ENCODE measurements at places on chromosomes 11 and 22.

DNA sequence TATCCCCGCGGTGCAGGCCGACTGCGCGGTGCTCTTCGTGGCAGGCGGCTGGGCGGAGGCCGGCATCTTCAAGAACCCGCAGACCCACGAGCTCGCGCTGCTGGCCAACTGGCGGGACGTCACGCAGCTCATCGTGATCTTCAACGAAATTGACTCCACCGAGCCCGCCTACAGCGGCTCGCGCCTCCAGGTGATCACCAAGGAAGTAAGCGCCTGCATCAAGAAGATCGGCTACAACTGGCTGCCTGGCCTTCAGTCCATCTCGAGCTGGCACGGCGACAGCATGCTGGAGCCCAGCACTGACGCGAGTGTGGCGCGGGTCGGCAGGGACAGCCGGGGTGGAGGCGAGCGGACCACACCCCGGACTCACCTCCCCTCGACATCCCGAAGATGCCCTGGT is 53.9 kb upstream of the MTNR1B start:
- H3K27ac ChIP-seq = no peak overlapping the region

DNA sequence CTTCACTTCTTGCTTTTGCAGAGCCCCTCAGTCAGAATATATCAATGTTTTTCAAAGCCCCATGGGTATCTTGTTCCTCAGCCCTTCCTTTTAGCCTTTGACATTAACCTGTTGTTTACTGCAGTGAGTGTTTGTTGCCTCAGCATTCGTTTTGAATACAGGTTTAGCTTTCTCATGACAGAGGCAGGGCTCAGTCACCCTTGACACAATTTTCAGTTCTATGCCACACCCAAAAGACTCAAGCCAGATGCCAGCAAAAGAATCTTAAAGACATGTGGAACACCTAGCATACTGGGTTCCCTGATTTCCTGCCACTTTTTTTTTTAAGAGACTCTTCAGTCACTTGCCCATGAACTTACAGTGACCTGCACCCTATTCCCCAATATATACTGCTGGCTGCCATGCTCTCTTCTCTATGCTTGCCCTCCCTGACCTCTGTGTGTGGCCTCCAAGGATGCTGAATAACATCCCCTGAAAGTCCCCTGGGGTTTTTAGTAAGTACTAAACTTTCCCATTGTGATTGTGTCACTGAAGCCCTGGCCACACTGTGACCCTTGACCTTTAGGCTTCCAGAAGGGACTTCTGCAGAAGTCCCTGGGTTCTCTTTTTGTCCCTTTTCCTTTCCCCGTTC is 1225.5 kb downstream of the TBC1D22A start:
- H3K27me3 ChIP-seq = no peaks in the 10 kb centered on the region
- H3K27ac ChIP-seq = no peak overlapping the region
- no peaks in the 10 kb centered on the region for H3K36me3 ChIP-seq
- H3K4me1 ChIP-seq = no peaks in the 10 kb centered on the region

DNA sequence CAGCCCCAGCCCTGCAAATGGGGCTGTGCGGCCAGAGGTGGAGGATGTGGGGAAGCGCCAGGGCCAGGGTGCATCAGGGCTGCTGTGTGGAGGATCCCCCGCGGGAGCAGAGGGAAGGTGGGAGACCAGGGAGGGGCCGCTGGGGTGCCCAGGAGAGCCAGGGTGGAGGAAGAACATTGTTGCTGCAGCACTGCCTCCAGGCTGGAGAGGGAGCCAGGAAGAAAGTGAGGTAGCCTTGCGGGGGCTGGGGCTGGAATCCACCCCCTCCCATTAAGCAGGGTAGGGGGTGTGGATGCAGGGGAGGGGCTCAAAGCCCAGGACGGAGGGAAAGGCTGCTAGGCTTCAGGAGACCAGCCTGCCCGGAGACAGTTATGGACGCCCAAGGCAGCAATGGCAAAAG is 15.0 kb downstream of the CABP7 start:
- peaks cover 2% of the 10 kb centered on the region for H3K27me3 ChIP-seq
- no peak overlapping the region for H3K4me3 ChIP-seq
- H3K4me1 ChIP-seq = no peaks in the 10 kb centered on the region
- no peaks in the 10 kb centered on the region for H3K36me3 ChIP-seq
- DNase-seq = no peak

DNA sequence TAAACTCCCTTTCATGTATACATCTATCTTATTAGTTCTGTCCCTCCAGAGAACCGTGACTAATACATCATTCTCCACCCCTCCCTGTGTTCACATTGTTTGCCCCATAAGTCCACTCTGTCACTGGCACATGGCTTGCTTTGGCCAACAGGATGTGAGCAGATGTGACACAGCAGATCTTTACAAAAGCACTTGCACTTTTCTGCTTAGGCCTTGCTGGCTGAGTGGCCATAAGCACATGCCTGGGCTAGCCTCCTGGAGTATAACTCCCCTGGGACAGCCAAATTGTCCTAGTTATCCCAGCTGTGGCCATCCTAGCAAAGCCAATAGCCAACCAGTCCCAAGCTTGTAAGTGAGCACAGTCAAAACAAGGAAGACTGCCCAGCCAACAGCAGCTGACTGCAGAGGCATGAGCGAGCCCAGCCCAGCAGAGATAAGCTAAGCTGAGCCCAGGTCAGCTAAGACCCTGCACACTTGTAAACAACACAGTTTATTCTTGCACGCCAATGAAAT is 9.7 kb upstream of the RCN1 start:
- peaks cover 4% of the 10 kb centered on the region for H3K27me3 ChIP-seq
- no peaks in the 10 kb centered on the region for H3K36me3 ChIP-seq
- peaks cover 35% of the 10 kb centered on the region for H3K4me1 ChIP-seq
- H3K27ac ChIP-seq = no peak overlapping the region
- no peak overlapping the region for H3K4me3 ChIP-seq
- DNase-seq = no peak

GRCh38 chr22:17820879-17821439 is 46.7 kb upstream of the BID start:
- peaks cover 3% of the 10 kb centered on the region for H3K27me3 ChIP-seq
- no peak overlapping the region for H3K4me3 ChIP-seq
- H3K4me1 ChIP-seq = no peaks in the 10 kb centered on the region
- DNase-seq = no peak
- no peak overlapping the region for H3K27ac ChIP-seq

- H3K4me1 ChIP-seq = peaks cover 11% of the 10 kb centered on the region
- H3K4me3 ChIP-seq = no peak overlapping the region
Observed at GRCh38 chr22:42116848-42117424, 13.7 kb downstream of the CYP2D6 start.

DNA sequence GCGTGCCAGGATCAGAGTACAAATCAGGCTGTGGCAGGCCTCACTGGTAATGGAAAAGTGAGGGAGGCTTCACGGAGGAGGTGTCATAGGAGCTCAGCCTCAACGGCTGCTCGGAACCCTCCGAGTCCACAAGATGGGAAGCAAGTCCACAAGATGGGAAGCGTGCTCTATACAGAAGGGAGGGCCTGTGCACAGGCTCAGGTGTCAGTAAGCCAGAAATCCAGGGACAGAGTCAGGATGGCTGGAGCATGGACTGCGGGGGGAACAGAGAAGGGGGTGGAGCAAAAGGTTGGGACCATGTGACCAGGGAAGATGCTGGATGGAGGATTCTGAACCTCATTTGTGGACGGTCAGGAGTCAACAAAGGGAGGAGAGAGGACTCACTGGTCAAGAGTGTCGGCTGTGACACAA is 3.4 kb upstream of the DPP3 start:
- H3K27ac ChIP-seq = peak overlapping the region; percentile 57
- peaks cover 8% of the 10 kb centered on the region for H3K36me3 ChIP-seq
- peaks cover 12% of the 10 kb centered on the region for H3K27me3 ChIP-seq
- peaks cover 9% of the 10 kb centered on the region for H3K4me1 ChIP-seq
- peak overlapping the region; percentile 65 for H3K4me3 ChIP-seq

GRCh38 chr11:32448232-32448631 is 12.9 kb upstream of the WT1 start:
- DNase-seq = peak; percentile 23
- H3K36me3 ChIP-seq = no peaks in the 10 kb centered on the region
- peaks cover 1% of the 10 kb centered on the region for H3K27me3 ChIP-seq
- no peak overlapping the region for H3K27ac ChIP-seq

DNA sequence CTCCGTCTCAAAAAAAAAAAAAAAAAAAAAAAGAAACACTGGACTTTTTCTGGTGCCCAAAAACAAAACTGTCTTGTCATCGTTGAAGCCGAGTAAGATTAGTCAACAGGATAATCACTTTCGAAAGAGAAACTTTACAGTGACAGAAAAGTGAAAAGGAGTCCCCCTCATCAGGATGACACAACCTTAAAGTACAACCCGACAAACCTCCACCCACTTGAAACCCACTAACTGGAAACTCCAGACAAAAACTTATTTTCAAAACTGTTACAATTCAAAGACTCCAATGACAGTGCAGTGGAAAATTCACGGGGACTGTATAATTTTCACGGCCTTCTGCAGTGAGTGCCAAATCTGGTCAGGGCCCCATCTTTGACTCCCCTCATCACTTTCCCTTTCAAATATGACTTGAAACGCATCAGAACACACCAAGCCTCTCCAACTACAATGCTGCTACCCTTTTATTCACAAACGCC is 1.3 kb downstream of the DENND5A start:
- peak overlapping the region; percentile 76 for H3K27ac ChIP-seq
- peaks cover 26% of the 10 kb centered on the region for H3K4me1 ChIP-seq
- DNase-seq = no peak

DNA sequence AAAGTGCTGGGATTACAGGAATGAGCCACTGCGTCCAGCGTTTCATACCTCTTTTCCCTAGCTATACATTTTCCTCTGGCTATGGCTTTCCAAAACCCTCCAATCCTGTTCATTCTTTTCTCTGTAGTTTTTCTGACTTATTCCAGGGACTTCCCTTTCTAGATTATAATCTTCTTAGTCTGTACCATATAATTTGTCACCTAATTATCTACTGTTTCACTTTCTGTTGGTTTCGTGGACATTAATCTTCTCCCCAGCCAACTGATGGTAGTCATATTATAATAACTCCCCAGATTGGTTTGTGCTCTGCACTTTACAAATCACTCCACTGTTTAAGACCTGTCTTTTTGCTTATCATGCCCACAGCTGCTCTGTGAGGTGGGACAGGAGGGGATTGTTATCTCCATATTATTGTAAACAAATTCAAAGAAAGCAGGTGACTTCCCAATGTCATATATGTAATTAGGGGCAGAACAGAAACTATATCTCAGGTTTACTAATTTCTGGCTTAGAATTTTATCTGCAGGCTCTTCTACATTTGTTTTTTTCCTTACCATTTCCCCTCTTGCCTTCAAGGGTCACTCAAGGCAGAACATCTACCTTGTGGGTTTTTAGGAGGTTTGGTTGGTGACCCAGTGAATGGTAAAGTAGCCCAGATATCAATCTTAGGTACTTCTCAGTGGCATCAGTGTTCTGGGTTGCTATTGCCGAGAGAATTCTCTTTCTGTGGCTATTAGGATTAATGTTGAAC is 23.9 kb downstream of the STIM1 start:
- H3K36me3 ChIP-seq = no peaks in the 10 kb centered on the region
- no peak for DNase-seq
- peaks cover 3% of the 10 kb centered on the region for H3K27me3 ChIP-seq
- peak overlapping the region; percentile 50 for H3K27ac ChIP-seq
- no peak overlapping the region for H3K4me3 ChIP-seq

GRCh38 chr11:112315861-112316739 is 55.4 kb upstream of the PLET1 start:
- H3K36me3 ChIP-seq = peaks cover 5% of the 10 kb centered on the region
- H3K27ac ChIP-seq = no peak overlapping the region
- H3K27me3 ChIP-seq = peaks cover 2% of the 10 kb centered on the region
- no peak overlapping the region for H3K4me3 ChIP-seq
- no peak for DNase-seq

GRCh38 chr11:11000579-11001283 is 142.9 kb upstream of the ZBED5 start:
- no peak overlapping the region for H3K4me3 ChIP-seq
- H3K27me3 ChIP-seq = peaks cover 3% of the 10 kb centered on the region
- DNase-seq = no peak
- H3K27ac ChIP-seq = no peak overlapping the region

DNA sequence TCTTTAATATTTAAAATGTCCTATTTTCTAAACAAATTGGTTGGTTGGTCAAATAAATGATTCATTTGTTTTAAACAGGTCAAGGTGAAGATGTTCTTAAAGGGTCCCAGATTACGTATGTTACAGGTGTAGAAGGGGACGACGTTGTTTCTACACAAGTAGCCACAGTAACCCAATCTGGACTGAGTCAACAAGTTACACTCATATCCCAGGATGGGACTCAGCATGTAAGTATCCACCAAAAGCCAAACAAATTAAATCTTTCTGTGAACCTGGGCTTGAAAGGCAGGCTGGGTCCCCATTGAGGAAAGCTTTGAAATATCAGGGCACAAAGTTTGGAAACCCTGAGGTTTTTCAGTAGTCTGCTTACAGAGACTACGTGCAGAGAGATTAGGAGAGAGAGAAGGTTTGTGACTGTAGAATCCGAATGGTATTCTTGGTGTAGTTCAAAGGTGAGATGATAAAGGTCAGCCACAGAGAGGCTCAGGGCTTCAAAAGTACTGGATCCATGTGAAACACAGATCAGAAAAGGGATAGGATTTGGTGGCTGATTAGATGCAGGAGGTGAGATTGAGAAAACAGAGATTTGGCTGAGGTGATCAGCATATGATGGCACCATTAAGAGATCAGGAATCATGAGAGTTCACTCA is 51.7 kb downstream of the ZNF143 start:
- H3K27ac ChIP-seq = no peak overlapping the region
- H3K4me3 ChIP-seq = no peak overlapping the region
- no peaks in the 10 kb centered on the region for H3K27me3 ChIP-seq
- DNase-seq = no peak
- peaks cover 32% of the 10 kb centered on the region for H3K36me3 ChIP-seq

- peaks cover 3% of the 10 kb centered on the region for H3K27me3 ChIP-seq
- no peak overlapping the region for H3K4me3 ChIP-seq
- H3K4me1 ChIP-seq = peaks cover 24% of the 10 kb centered on the region
- no peak overlapping the region for H3K27ac ChIP-seq
- no peak for DNase-seq
Observed at GRCh38 chr22:43007519-43008102, 7.3 kb downstream of the PACSIN2 start.

- no peaks in the 10 kb centered on the region for H3K36me3 ChIP-seq
- H3K27me3 ChIP-seq = no peaks in the 10 kb centered on the region
- no peak for DNase-seq
Observed at GRCh38 chr11:131822506-131822905, 452.1 kb downstream of the NTM start.

DNA sequence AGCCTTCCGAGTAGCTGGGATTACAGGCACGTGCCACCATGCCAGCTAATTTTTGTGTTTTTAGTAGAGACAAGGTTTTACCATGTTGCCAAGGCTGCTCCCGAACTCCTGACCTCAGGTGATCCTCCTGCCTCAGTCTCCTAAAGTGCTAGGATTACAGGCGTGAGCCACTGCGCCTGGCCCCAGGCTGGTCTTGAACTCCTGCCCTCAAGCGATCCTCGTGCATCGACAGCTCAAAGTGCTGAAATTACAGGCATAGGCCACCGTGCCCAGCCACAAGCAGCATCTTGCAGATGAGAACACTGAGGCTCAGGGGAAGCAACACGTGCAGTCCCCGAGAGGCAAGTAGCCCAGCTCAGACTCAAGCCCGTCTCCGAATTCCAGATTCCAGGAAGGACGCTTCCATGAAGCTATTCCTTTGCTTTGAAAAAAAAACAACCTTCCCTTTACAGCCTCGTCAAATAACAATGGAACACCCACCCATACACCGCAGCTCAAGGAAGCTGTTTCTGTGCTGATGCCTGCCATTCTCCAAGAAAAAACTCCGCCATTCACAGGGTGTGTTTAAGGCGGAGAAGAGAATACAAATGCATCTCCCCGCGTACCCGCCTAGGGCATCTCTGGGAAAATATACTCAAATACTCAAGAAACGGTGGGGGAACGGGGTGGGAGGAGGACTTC is 34.5 kb upstream of the PDGFB start:
- H3K36me3 ChIP-seq = no peaks in the 10 kb centered on the region
- peak overlapping the region; percentile 56 for H3K4me3 ChIP-seq
- peak overlapping the region; percentile 97 for H3K27ac ChIP-seq
- no peak for DNase-seq
- H3K4me1 ChIP-seq = peaks cover 39% of the 10 kb centered on the region

Measured in endothelial cell (in vitro differentiated cells).